Substantia nigra (tissue), 51 donors: ENCODE measurements at places on chromosomes 12 and 14.
A peak's percentile ranks its signal among the peaks of the same experiment; 100 is the strongest.

DNA sequence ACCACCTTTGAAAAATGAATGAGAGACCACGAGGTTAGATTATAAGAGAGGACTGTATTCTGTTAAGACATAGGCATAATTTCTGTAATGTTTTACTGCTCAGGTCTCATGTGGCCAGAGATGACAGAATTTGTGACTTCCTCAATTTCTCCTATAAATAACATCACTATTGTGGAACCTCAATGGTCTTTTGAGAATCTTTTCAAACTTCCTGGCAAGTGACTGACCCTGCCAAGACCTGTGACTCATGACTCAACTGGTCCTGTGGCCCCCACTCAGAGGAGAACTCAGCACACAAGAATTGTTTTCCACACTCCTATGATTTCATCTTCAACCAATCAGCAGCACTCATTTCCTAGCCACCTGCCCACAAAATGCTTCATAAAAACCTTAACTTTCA lies 508.2 kb upstream of the ATP2B1 start:
- no peak for DNase-seq

DNA sequence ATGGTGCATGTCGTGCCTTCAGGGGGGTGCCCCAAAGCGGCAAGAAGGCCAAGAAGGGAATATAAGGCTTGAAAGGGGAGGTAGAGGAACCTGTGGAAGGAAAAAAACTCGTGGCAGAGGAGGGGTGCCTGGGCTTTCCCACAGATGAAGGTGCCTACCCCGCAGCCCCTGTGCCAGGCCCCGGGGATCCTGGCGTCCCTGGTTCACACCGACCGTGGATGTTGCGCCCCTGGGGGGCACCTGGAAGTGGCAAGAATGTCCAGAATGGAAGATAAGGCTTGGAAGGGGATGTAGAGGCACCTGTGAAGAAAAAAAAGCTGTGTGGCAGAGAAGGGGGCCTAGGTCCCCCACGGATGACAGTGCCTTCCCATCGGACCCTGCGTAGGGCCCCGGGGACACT lies 282.2 kb downstream of the ALG10 start:
- DNase-seq, result no peak

DNA sequence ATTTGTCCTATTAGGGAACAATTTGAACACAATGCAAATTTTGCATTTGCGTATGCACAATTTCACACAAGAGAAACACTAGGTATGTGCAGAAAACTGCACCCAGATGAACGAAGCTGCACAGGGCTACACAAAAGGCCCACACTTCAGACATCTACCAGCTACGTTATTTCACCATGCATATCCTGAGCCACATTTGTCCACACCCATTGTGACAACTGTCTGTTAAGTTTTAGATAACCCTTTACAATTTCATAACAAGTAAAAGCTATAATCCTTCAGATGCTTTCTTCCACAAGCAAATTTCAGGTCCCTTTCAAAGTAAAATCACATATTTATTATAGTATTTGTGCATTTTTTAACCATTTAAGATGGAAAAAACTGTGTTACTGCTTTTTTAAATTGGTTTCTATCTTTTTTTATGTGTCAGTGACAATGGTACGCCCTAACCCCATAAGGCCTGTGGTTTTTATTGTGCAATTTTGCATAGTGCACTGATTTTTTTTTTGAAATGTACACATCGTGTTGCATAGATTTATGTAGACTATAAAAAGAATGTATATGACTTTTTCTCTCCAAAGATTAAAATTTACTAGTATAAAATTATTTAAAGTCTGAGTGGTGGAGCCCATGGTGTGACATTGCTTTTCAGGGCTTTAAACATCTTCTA lies 87.8 kb upstream of the BTG1 start:
- DNase-seq, result no peak

- no peak for DNase-seq
Measured at GRCh38 chr12:62396750-62397149, 69.9 kb upstream of the MON2 start.

DNA sequence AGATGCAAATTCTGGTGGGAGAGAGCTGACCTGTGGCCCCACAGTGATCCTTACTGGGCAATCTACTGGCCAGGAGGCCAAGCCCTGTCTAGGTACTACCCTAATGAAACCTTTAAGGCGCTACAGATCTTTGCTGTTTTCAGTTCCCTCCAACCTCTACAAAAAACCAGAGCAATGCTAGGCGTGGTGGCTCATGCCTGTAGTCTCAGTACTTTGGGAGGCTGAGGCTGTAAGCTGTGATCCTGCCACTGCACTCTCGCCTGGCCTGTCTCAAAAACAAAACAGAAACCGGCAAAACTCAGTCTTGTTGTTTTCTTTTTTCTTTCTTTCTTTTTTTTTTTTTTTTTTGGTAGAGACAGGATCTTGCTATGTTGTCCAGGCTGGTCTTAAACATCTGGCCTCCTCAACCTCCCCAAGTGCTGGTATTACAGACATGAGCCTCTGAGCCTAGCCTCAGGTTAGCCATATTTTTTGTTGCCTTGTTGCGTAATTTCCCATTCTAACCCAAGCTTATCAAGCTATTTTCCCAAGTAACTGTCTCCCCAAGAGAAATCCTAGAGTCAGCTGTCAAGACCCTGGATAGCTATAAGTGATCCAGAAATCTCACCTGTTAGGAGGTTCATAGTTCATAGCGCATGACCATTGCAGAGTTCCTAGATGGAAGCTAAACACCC lies 2.8 kb downstream of the ETFBKMT start:
- DNase-seq, result no peak

- DNase-seq, result no peak
Measured at GRCh38 chr12:119700078-119700477, 32.1 kb downstream of the PRKAB1 start.

GRCh38 chr12:66312189-66312588 lies 9.9 kb downstream of the HELB start:
- DNase-seq, result no peak

DNA sequence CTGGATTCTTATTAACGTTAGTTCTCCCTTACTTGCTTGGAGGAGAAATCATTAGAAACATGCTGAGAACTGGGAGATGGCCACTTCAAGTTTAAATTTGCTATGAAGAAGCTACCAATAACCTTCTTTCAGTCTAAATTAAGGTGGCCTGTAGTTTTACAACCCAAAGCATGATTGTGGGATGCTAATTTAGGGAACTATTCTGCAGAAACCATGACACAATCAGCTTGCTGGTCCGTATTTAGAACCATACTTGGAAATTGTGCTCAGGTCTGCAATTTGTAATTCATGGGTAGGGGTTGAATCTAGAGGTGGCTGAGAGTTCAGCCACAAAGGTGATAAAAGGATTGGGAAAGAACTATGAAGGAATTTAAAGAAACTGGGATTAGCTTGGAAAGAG lies 405.7 kb downstream of the RAD51B start:
- no peak for DNase-seq

GRCh38 chr14:64191756-64192155 lies 102.4 kb downstream of the ESR2 start:
- no peak for DNase-seq

GRCh38 chr12:132399092-132400010 lies 70.0 kb upstream of the GALNT9 start:
- no peak for DNase-seq

GRCh38 chr14:68660495-68660894 lies 132.4 kb downstream of the ZFP36L1 start:
- DNase-seq, result no peak

DNA sequence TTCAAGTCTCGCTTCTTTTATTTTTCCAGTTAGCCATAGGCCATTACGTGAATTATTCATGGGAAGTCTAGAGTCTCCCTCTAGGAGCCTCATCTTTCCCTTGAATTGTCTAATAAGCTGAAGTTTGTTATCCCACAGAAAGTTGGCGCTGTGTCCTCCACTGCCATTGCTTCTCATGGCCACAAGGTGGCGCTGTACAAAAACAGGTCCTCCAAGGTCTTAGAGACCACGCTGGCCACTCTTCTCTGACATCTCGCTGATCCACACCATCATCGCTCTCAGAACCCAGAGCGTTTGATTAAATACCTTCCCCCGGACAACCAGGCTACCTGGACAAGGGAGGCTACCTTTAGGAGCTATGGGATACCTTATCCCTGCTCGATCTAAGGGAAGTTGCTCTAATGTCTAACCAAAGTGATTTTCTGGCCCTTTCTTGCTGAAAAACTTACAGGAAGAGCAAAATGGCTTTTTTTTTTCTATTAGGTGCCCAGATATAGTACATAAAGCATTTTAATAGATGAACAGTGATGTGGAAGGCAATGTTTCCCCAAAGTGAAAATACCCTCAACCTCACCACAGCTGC lies 110.0 kb downstream of the CCDC60 start:
- no peak for DNase-seq

DNA sequence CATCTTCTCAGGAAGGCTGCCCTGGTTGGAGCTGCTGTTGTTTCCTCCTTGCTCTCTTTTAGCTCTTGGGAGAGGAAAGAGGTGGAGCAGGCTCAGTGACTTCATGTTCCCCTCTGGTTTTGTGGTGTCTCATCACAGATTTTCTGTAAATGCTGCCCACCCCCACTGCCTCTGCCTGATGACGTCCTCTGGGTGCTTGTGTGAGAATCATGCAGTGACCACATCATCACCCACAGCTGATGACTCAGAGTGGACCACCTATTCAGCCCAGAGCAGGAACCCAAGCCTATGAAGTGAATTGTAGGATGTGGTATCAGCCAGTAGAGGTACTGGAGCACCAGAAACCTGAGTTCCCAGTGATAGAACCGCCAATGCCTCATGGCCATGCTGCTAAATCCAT lies at the start of gene GZMB:
Gene GZMB, minus strand, starts transcription at position 33 of the 400 bp plus-strand sequence. Its CDS starts 30 bp downstream, at position 3.
- DNase-seq, result no peak

DNA sequence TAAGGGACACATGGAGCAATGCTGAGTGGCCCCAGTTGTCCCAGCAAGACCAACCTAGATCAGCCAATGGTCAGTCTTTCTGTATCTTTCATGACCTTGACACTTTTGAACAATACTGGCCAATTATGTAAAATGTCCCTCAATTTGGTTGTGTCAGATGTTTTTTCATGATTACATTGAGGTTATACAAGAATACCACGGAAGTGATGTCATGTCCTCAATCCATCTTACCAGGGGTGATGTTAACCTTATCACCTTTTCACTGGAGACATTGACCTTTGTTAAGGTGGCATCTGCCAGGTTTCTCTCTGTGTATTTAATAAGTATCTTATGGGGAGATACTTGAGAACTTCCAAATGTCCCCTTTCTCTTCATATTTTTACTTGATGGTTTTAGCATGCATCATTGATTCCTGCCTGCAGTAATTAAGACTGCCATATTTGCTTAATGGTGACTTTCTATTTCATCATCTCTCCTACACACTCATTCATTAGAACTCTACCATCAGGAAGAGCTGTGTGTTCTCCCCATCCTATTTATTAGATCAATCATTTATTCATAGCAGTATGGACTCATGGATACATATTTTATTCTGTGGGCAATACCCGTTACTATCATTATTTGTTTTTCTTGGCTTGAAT lies 64.7 kb upstream of the RFLNA start:
- no peak for DNase-seq

DNA sequence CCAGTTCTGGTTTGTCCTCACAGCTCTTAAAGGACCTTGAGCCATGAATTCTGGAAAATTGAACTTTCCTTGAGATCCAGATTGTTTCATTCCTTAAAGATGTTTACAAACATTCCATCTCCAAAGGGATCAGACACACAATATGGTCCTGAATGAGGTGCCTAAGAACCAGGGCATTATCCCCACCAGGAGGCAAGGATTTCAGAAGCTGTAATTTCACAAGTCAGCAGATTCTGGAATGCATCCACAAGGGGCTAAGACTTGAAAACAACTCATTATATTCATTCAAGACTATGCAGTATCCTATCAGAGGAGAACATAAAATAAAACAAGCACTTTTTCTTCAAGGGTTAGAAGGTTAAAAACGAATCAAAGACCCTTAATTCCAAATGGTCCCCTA lies 15.1 kb downstream of the KCNH5 start:
- no peak for DNase-seq

GRCh38 chr12:11618046-11618445 lies 31.4 kb upstream of the ETV6 start:
- DNase-seq, result no peak

GRCh38 chr12:28750946-28751685 lies 398.0 kb upstream of the FAR2 start:
- DNase-seq, result no peak

- DNase-seq, result no peak
Measured at GRCh38 chr12:38282886-38283285, 33.7 kb upstream of the ALG10B start.

GRCh38 chr14:28240909-28241308 lies 525.7 kb upstream of the FOXG1 start:
- no peak for DNase-seq

GRCh38 chr12:131281016-131281415 lies 327.3 kb downstream of the ADGRD1 start:
- no peak for DNase-seq

- DNase-seq, result no peak
Measured at GRCh38 chr12:53551889-53552291, 44.6 kb upstream of the NPFF start.

DNA sequence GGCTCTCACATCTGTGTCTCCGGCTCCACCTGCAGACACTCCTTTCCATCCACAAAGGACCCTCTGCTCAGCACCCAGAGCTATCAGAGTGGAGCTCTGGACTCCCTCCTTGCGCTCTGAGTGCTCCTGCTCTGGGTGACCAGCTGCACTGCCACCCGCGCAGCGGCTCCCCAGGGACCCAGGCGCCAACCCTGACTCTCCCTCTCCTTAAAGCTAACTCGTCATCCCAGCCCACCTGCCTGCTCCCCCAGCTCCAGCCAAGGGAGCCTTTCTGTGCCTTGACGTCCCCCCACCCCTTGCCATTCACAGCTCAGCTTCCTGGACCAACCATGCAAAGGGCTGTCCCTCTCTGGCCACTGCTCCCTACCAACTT lies 99.0 kb downstream of the SETD3 start:
- DNase-seq, result no peak

- no peak for DNase-seq
Measured at GRCh38 chr12:80356097-80356496, 87.9 kb upstream of the PTPRQ start.

- DNase-seq, result no peak
Measured at GRCh38 chr14:89245802-89246201, 171.2 kb downstream of the FOXN3 start.

- peak; percentile 44 for DNase-seq
Measured at GRCh38 chr14:24196071-24197055, 1.1 kb upstream of the TM9SF1 start.

DNA sequence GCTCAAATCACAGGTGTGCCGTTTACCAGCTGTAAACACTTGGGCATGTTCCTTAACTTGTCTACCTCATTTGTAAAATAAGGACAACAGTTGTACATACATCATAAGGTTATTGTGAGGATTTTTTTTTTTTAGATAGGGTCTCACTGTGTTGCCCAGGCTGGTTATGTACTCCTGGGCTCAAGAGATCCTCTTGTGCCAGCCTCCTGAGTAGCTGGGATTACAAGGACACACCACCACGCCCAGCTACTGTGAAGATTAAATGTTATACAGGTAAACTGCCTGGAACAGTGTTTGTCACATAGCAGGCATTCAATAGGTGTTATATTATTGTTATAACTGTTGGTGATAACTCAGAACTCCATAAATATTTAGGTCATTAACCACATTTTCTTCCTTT lies 12.7 kb downstream of the TMED10 start:
- DNase-seq, result no peak

GRCh38 chr12:102948941-102949352 lies 8.5 kb upstream of the ASCL1 start:
- no peak for DNase-seq
